Neuronal stem cell (in vitro differentiated cells): ENCODE measurements at places on chromosomes 12 and 14.
A peak's percentile ranks its signal among the peaks of the same experiment; 100 is the strongest.

- H3K4me1 ChIP-seq, result no peaks in the 10 kb centered on the region
- DNase-seq, result no peak
- no peak overlapping the region for H3K27ac ChIP-seq
- H3K27me3 ChIP-seq, result no peaks in the 10 kb centered on the region
Measured at GRCh38 chr14:23727566-23728335, 91.6 kb downstream of the DHRS2 start.

GRCh38 chr14:92728759-92729364 lies 19.6 kb downstream of the LGMN start:
- no peak overlapping the region for H3K4me3 ChIP-seq
- H3K27ac ChIP-seq, result no peak overlapping the region
- H3K36me3 ChIP-seq, result peaks cover 31% of the 10 kb centered on the region
- DNase-seq, result no peak
- H3K4me1 ChIP-seq, result peaks cover 4% of the 10 kb centered on the region

DNA sequence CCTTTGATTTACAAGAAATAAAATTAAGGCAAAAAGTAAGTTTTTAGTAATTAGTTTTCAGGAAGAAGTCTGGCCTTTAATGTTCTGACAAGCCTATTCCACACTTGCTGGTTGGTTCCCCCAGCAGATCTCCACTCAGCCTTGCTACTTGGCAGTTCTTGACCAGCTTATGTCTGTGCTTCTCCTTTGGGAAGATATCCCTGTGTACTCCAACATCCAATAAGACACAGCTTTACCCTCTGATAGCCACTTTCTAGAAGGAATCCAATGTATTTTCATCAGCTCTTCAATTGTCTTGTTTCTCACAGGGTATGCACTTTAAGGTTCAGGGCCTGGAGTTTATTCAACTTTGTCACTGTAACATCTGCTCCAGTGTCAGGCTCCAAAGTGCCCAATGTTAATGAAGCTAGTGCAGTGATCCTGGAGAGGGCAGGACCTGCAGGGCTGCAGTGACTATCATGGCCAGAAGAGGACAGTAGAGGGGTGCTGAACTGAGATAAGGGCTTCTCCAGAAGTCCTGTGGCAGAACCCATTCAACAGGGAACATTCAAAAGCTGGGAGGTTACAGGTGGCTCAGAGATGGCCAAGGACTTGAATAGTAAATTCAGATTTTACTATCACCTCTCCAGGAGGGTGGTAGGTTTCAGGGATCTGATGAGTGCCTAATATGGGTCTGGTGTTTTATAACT lies 22.9 kb downstream of the JKAMP start:
- no peak overlapping the region for H3K4me3 ChIP-seq
- no peaks in the 10 kb centered on the region for H3K27me3 ChIP-seq
- H3K4me1 ChIP-seq, result no peaks in the 10 kb centered on the region
- peak; percentile 63 for DNase-seq
- no peak overlapping the region for H3K27ac ChIP-seq

DNA sequence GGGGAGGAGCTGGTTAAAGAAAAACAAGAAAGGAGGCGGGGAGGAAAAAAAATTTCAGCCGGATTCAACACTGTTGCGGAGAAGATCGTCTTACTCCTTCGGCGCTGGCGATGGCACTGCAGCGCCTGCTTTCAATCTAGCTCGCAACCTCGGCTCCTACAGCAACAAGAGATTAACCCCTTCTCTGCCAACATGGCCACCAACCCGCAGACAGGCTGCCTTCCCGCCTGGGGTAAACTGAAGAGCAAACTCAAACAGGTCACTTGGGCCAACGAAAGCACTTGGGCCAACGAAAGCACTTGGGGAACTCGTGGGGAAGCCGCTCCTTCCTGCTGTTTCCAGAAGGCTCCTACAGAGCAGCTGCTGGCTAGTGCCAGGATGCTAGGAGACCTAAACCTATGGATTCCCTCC lies 73.7 kb downstream of the CIT start:
- H3K4me1 ChIP-seq, result no peaks in the 10 kb centered on the region

GRCh38 chr12:123150275-123150743 lies 581 bp downstream of the PITPNM2 start:
- DNase-seq, result no peak
- peak overlapping the region; percentile 84 for H3K4me3 ChIP-seq
- H3K4me1 ChIP-seq, result peaks cover 6% of the 10 kb centered on the region
- H3K27me3 ChIP-seq, result no peaks in the 10 kb centered on the region
- H3K36me3 ChIP-seq, result no peaks in the 10 kb centered on the region

DNA sequence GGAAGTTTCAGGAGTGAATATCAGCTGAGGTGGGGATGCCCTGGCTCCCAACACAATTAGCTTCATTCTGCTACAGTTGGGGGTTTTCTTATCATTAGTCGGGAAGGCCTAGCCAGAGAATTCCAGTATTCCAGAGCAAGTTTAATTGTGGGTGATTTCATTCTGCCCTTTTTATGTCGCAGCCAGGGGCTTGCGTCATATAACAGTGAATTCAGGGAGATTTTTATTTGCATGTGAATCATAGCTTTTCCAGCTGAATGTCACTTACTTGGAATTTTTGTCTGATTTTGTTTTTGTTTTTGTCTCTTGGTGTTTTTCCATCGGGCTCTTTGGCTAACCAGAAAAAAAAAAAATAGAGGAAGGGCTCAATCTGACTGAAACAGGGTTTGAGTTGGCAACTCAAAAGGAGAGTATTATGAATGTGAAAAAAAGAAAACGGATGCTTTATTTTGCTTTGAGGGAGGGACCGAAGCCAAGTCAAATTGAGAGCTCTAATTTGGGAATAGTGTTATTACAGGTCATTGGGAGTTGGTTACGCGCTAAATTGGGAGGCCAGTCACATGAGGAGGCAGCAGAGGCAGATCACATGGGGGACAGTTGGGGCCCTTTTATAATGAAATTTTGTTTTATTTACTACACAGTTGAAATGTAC lies 119.4 kb downstream of the SAMD4A start:
- no peak overlapping the region for H3K4me3 ChIP-seq
- H3K27me3 ChIP-seq, result no peaks in the 10 kb centered on the region
- no peak overlapping the region for H3K27ac ChIP-seq
- DNase-seq, result no peak
- H3K4me1 ChIP-seq, result peaks cover 9% of the 10 kb centered on the region
- no peaks in the 10 kb centered on the region for H3K36me3 ChIP-seq

- H3K36me3 ChIP-seq, result peaks cover 10% of the 10 kb centered on the region
- peak; percentile 38 for DNase-seq
- H3K4me3 ChIP-seq, result no peak overlapping the region
- H3K4me1 ChIP-seq, result peaks cover 9% of the 10 kb centered on the region
Measured at GRCh38 chr14:100140452-100141078, 18.9 kb downstream of the DEGS2 start.

DNA sequence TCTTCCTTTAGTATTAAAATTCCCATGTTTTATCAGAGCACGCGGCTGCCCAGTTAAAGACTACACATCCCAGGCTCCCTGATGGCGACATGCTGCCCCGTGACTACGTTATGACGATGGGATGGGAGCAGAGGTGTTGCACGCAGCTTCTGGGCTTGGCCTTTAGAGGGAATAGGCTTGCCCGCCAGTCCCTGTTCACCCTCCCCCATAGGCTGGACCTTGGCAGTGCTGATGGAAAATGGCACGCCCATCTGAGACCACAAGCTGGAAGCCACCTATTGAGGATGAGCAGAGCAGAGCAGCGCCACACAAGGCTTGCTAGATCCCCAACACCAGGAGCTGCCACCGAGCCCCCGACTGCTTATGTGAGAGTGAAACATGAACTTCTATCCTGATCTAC lies 24.7 kb downstream of the TTC7B start:
- no peak overlapping the region for H3K27ac ChIP-seq
- H3K4me3 ChIP-seq, result no peak overlapping the region
- H3K36me3 ChIP-seq, result no peaks in the 10 kb centered on the region
- peaks cover 3% of the 10 kb centered on the region for H3K4me1 ChIP-seq

DNA sequence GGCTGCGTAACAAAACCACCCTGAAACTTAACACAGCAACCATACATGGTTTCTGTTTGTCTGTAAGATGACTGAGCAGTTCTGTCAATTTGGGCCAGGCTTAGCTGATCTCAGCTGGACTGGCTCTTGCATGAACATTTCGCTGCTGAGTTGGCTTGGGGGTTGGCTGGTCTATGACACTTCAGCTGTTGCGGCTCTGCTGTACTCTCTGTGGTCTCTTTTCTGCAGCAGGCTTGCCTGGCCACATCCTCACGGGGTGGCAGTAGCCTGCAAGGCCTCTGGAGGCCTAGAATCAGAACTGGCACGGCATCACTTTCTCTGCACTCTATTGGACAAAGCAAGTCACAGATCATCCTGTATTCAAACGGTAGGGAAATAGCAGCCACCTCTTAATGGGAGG lies 216.2 kb downstream of the BCL11B start:
- DNase-seq, result no peak
- no peaks in the 10 kb centered on the region for H3K4me1 ChIP-seq
- no peaks in the 10 kb centered on the region for H3K27me3 ChIP-seq
- no peak overlapping the region for H3K4me3 ChIP-seq
- H3K27ac ChIP-seq, result no peak overlapping the region

DNA sequence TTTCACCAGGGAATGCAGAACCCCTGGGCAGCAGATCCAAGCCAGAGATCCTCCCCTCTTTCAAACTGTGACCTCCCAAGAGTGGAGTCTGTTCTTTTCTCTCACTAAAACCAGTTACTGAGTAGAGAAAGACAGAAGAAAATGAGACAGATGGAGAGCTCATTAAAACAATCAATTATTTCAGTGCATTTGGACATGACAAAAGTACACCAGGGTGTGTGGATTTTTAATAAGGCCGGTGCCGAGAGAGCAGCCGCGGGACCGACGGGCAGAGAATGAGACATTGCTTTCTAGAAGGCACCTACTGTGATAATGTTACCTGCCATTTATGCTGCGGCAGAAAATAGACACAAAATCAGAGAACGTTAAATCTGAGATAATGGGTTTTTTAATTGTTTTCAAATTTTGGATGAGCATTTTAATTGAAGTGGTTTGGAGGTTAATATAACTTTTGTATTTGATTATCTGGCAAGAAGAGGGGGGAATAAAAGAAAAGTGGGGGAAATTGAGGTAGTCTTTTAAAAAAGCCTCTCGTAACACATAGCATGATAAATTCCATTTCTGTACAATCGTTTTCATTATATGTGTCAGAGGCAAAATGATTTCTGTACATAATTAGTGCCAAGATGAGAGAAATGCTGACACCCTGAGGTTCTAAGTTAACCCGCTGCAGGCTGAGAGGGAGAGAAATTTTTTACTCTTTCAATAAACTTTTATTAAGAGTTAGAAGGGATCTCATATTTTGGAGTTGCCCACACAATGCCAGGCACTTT lies 70.8 kb downstream of the HSPB8 start:
- H3K4me1 ChIP-seq, result no peaks in the 10 kb centered on the region
- no peak for DNase-seq
- no peaks in the 10 kb centered on the region for H3K36me3 ChIP-seq
- no peak overlapping the region for H3K4me3 ChIP-seq
- H3K27ac ChIP-seq, result no peak overlapping the region

GRCh38 chr14:38201137-38201828 lies 6.4 kb upstream of the SSTR1 start:
- H3K4me3 ChIP-seq, result no peak overlapping the region
- H3K4me1 ChIP-seq, result no peaks in the 10 kb centered on the region
- H3K27me3 ChIP-seq, result peaks cover 2% of the 10 kb centered on the region
- H3K27ac ChIP-seq, result no peak overlapping the region
- no peaks in the 10 kb centered on the region for H3K36me3 ChIP-seq

- no peaks in the 10 kb centered on the region for H3K36me3 ChIP-seq
- DNase-seq, result no peak
- H3K4me3 ChIP-seq, result no peak overlapping the region
- H3K27me3 ChIP-seq, result no peaks in the 10 kb centered on the region
- H3K4me1 ChIP-seq, result peaks cover 21% of the 10 kb centered on the region
Measured at GRCh38 chr14:55913324-55914025, 204.7 kb upstream of the PELI2 start.

- no peak overlapping the region for H3K27ac ChIP-seq
- no peak overlapping the region for H3K4me3 ChIP-seq
- no peaks in the 10 kb centered on the region for H3K36me3 ChIP-seq
- H3K4me1 ChIP-seq, result peaks cover 7% of the 10 kb centered on the region
- H3K27me3 ChIP-seq, result no peaks in the 10 kb centered on the region
Measured at GRCh38 chr12:12336049-12336411, 14.0 kb downstream of the MANSC1 start.

DNA sequence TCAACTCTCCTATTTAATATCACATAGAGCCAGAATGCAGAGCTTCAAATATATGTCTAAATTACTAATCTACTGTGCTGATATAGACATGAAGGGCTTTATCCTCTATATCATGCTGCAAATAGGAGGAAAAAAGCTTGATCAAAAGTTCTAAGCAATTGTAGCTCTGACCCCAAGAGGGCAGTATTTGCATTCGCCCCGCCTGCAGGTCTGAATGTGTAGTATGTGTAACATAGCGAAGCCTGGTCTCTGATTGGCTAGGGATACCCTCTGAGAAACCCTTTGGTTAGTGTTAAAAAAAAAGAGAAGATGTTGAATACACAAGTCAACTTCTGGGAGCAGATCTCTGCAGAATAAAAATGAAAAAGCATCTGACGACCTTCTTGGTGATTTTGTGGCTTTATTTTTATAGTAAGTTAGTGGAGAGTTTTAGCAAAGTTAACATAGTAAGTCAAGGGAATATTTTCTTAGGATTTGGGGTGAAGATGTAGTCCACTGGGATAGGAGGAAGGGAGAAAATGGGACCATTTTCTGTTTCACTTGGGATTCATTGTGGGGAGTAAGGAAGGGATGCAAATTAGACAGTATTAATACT lies 151.6 kb upstream of the OR4E1 start:
- peak; percentile 17 for DNase-seq
- no peaks in the 10 kb centered on the region for H3K27me3 ChIP-seq
- H3K4me1 ChIP-seq, result no peaks in the 10 kb centered on the region
- H3K4me3 ChIP-seq, result no peak overlapping the region

GRCh38 chr14:53444677-53445312 lies 291.7 kb upstream of the DDHD1 start:
- DNase-seq, result no peak
- H3K27ac ChIP-seq, result no peak overlapping the region
- peaks cover 2% of the 10 kb centered on the region for H3K36me3 ChIP-seq
- no peak overlapping the region for H3K4me3 ChIP-seq

- H3K36me3 ChIP-seq, result no peaks in the 10 kb centered on the region
- no peak overlapping the region for H3K4me3 ChIP-seq
- peaks cover 2% of the 10 kb centered on the region for H3K4me1 ChIP-seq
- no peaks in the 10 kb centered on the region for H3K27me3 ChIP-seq
- no peak overlapping the region for H3K27ac ChIP-seq
- DNase-seq, result no peak
Measured at GRCh38 chr12:40222247-40222646, 2.5 kb upstream of the LRRK2 start.

DNA sequence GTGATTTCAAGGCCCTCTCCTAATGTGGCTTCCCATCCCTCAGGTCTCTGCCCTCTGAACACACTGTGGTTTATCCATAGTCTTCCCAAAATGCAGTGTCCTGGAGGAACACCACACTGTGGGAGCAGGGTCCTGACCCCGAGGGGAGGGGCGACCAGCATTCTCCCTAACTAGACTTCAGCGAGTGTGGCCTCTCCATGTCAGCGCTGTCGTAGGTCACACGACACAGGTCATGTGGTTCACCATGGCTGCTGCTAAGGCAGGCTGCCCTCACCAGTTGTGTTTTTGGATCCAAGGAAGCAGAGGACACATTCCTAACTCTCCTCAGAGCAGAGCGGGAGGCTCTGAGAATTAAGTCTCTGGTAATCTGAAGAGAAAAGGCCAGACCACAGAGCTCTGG lies 50.5 kb downstream of the SSH1 start:
- H3K27me3 ChIP-seq, result no peaks in the 10 kb centered on the region
- H3K36me3 ChIP-seq, result peaks cover 35% of the 10 kb centered on the region
- no peak overlapping the region for H3K4me3 ChIP-seq
- H3K27ac ChIP-seq, result peak overlapping the region; percentile 69

GRCh38 chr14:100159094-100159864 lies at the start of gene DEGS2:
Gene DEGS2 (minus strand): TSS chr14:100159645. CDS start chr14:100159587, 58 bp downstream.
- no peaks in the 10 kb centered on the region for H3K36me3 ChIP-seq
- no peak within 1 kb of the TSS for H3K27ac ChIP-seq
- peak within 1 kb of the TSS; percentile 73 for H3K4me3 ChIP-seq
- DNase-seq, result no peak
- peaks cover 20% of the 10 kb centered on the region for H3K27me3 ChIP-seq
